ENCODE measurements at places on chromosomes 2 and 18. TPM values are rescaled to one million over a fixed set of nuclear protein-coding genes. Genes with fewer than 3 reads are reported as not detected.
A peak's percentile ranks its signal among the peaks of the same experiment; 100 is the strongest.

GRCh38 chr18:38221476-38222100 lies 656.0 kb upstream of the CELF4 start:
- H3K4me3 ChIP-seq: no peak overlapping the region
- H3K36me3 ChIP-seq: no peaks in the 10 kb centered on the region
- H3K4me1 ChIP-seq: no peaks in the 10 kb centered on the region
- no peaks in the 10 kb centered on the region for H3K27me3 ChIP-seq

DNA sequence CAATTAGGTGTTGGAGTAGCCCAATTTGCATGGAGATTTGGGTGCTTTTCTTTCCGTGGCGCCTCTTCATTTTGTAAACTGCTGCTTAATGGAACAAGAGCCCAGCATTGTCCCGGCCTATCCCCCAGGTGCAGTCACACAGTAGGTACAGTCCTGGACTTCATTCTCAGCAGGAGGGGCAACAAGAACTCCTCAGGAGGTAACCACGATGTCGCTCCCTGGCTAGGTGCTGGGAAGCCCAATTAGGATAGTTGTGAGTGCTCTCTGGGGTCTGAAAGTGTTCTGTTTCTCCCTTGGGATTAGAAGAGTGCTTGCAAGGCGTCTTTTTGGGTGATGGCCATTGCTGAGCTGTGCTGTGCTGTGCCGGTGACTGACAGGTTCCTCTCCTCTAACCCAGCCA lies 53.8 kb downstream of the CABLES1 start:
- peaks cover 4% of the 10 kb centered on the region for H3K36me3 ChIP-seq
- H3K4me1 ChIP-seq: peaks cover 10% of the 10 kb centered on the region
- no peak for DNase-seq
- no peaks in the 10 kb centered on the region for H3K27me3 ChIP-seq
- peak overlapping the region; percentile 53 for H3K27ac ChIP-seq

CREG2 gene
- total RNA-seq: 120 TPM

DNA sequence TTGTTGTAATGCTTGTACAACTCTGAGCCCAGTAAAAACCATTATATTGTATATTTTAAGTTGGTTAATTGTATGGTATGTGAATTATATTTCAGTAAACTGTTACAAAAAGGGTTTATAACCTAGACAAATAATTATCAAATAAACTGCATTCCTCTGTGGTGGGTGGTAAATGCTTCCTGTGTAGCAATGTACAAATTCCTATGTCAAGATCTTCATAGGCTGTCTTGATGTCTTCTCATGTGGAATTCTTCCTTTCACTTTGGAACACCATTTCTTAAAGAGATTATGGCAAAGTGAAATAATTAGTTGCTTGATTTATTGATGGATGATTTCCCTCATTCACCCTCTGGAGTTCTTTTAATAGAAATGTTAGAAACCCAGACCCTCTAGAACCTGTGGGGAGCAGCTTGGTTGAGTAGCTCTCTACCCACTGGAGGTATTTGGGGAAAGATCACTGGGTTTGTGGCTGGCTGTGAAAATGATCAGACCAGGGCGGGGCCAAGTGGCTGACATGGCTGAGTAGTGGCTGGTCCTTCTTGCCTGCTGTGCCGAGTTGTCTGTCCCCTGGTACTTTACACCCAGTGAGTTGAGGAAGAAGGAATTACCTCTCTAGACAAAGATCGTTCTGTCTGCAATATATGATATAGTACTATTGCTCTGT lies 22.4 kb upstream of the MGAT5 start:
- no peaks in the 10 kb centered on the region for H3K27me3 ChIP-seq
- DNase-seq: no peak
- H3K4me3 ChIP-seq: no peak overlapping the region
- H3K27ac ChIP-seq: no peak overlapping the region

STON1 gene
- total RNA-seq: 1.8 TPM

GRCh38 chr2:225398372-225398771 lies 1.1 kb upstream of the NYAP2 start:
- H3K27ac ChIP-seq: no peak overlapping the region
- no peak overlapping the region for H3K4me3 ChIP-seq
- no peaks in the 10 kb centered on the region for H3K27me3 ChIP-seq
- no peaks in the 10 kb centered on the region for H3K36me3 ChIP-seq
- no peak for DNase-seq

NTSR2 gene
- total RNA-seq: not detected

GRCh38 chr2:7400628-7401027 lies 483.4 kb downstream of the RNF144A start:
- H3K27ac ChIP-seq: no peak overlapping the region
- no peaks in the 10 kb centered on the region for H3K27me3 ChIP-seq
- no peaks in the 10 kb centered on the region for H3K4me1 ChIP-seq
- no peaks in the 10 kb centered on the region for H3K36me3 ChIP-seq
- no peak overlapping the region for H3K4me3 ChIP-seq
- DNase-seq: no peak

DNA sequence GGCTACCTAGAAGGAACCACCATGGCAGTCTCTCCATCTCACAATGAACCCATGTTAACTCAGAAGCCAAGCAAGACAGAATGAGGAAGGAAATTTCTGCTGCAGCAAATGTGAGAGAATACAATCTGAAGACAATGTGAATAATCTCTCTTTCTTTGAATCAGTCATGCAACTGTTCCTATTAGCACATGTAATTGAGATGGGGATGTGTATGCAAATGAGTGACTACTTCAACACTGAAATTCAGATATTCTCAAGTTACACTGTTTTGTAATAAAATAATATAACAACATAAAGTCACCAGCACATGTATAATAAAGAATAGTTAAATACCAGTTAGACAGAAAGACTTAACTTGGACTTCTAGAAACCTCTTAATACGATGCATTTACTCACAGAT lies 1200.6 kb upstream of the PIK3C3 start:
- H3K27me3 ChIP-seq: no peaks in the 10 kb centered on the region
- H3K36me3 ChIP-seq: no peaks in the 10 kb centered on the region

DNA sequence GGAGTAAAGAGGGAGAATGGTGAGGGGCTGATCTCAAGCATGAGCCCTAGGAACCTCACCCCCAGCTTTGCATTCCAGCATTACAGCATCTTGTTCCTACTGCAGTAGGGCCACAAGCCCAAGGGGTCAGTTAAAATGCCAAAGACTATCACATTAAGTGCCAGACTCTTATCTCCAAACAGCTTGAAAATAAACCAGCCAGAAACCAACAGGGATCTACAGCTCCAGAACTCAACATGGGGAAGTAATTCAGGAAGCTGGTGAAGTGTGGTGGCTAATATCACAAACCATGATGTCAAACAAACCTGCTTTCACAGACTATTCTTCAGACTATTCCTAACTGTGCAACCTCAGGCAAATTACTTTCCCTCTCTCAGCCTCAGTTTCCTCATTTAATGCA lies 278.3 kb downstream of the TNS1 start:
- no peak overlapping the region for H3K4me3 ChIP-seq
- H3K27ac ChIP-seq: no peak overlapping the region
- no peaks in the 10 kb centered on the region for H3K27me3 ChIP-seq
- DNase-seq: no peak

- no peaks in the 10 kb centered on the region for H3K4me1 ChIP-seq
- H3K4me3 ChIP-seq: no peak overlapping the region
- DNase-seq: no peak
- H3K27me3 ChIP-seq: no peaks in the 10 kb centered on the region
- H3K27ac ChIP-seq: no peak overlapping the region
These were observed 76.8 kb downstream of the ACKR3 start for GRCh38 chr2:236646441-236646840.

- no peaks in the 10 kb centered on the region for H3K27me3 ChIP-seq
- no peak for DNase-seq
- H3K4me3 ChIP-seq: no peak overlapping the region
- no peaks in the 10 kb centered on the region for H3K4me1 ChIP-seq
- H3K36me3 ChIP-seq: no peaks in the 10 kb centered on the region
These were observed 127.1 kb downstream of the CAPN13 start for GRCh38 chr2:30680121-30680520.

- no peaks in the 10 kb centered on the region for H3K4me1 ChIP-seq
- DNase-seq: no peak
- H3K27me3 ChIP-seq: no peaks in the 10 kb centered on the region
These were observed 91.6 kb downstream of the DHRS9 start for GRCh38 chr2:169160926-169161481.

GRCh38 chr2:118269408-118270051 lies 181.3 kb downstream of the INSIG2 start:
- no peak overlapping the region for H3K4me3 ChIP-seq
- H3K36me3 ChIP-seq: no peaks in the 10 kb centered on the region
- peak; percentile 19 for DNase-seq
- no peaks in the 10 kb centered on the region for H3K4me1 ChIP-seq

DNA sequence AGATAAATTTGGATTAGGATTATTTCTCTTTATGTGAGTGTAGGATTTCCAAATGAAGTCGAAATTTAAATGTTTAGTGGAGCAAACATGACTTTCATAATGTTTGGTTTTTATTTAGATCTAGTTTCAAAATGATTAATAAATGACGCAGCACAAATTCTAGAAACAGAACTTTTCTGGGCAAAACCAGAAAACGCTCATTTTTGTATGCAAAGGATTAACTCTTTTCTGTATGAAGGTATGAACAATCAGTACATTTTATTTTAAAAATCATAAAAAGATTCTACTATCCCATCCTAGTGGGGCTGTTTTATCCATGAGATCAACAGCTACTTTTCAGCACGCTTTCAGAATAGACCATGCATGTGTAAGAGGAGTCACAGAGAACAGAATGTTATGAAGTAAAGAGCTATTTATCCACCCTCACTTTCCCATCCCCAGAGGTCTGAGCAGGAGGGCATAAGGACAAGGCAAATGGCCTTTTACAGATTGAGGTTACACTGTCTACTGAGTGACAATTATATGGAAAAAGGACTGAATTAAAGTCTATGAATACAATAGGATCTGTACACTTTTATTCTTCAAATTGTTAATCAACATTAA lies 270.8 kb downstream of the ZEB2 start:
- H3K4me1 ChIP-seq: no peaks in the 10 kb centered on the region
- DNase-seq: no peak
- H3K36me3 ChIP-seq: no peaks in the 10 kb centered on the region
- no peaks in the 10 kb centered on the region for H3K27me3 ChIP-seq
- H3K27ac ChIP-seq: no peak overlapping the region

DNA sequence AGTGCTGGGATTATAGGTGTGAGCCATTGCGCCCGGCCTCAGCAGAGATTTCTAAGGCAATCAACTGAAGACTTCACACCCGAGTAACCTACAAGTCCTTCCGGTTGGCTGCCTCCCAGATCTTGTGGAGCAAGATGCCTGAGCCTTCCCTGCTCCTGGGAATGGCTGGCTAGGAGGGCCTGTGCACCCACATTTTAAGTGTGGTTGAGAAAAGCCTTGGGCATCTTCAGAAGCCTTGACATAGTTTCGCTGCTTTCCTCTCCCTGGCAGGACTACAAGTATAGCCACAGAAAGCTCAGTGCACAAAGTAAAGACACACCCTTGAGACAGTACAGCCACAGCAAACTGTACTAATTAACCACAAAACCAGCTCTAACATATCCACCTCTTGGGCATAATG lies 35.2 kb downstream of the E2F6 start:
- H3K4me1 ChIP-seq: no peaks in the 10 kb centered on the region
- no peaks in the 10 kb centered on the region for H3K27me3 ChIP-seq
- H3K27ac ChIP-seq: no peak overlapping the region
- H3K36me3 ChIP-seq: no peaks in the 10 kb centered on the region
- no peak overlapping the region for H3K4me3 ChIP-seq
- DNase-seq: no peak

DNA sequence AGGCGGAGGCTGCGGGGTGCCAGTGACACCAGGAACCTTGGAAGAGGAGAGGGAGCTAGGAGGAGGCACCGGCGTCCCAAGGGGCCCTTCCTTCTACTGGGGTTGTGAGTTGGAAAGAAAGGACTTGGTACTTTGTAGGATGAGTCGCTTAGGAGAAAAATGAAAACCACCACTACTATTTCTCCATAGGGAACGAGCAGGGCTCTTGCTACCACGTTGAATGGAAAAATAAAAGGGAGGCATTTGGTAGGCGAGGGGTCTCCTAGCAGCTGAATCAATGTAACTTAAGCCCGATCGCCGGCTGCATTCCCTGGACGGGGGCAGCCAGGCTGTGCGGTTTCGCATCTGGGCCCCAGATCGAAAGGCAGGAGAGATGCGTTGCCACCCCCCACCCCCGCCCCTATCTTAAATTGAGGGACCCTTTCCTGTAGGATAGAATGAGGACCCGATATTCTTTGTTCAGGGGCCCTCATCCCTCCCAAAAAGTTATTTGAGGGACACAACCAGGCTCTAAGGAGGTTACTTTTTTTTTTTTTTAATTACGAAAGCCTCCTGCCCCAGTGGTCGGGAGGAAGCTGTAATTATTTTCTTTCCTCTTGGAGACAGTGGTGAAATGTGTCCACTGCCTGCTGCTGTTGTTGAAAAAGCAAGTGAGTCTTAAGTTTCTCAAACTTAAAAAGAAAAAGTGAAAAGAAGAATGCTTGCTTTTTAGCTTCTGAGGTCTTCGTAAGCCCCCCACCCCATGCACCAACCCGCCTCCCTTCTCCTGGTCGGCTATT lies 1.3 kb downstream of the IGFBP2 start:
- H3K36me3 ChIP-seq: no peaks in the 10 kb centered on the region
- H3K4me1 ChIP-seq: peaks cover 28% of the 10 kb centered on the region
- peaks cover 3% of the 10 kb centered on the region for H3K27me3 ChIP-seq
- H3K27ac ChIP-seq: no peak overlapping the region
- no peak for DNase-seq
- peak overlapping the region; percentile 48 for H3K4me3 ChIP-seq

L3MBTL4 gene
- 0.23 TPM for total RNA-seq

- no peaks in the 10 kb centered on the region for H3K36me3 ChIP-seq
- H3K27ac ChIP-seq: no peak overlapping the region
- no peak for DNase-seq
- H3K4me3 ChIP-seq: no peak overlapping the region
These were observed 60.8 kb downstream of the KIAA1328 start for GRCh38 chr18:36889742-36890141.

DNA sequence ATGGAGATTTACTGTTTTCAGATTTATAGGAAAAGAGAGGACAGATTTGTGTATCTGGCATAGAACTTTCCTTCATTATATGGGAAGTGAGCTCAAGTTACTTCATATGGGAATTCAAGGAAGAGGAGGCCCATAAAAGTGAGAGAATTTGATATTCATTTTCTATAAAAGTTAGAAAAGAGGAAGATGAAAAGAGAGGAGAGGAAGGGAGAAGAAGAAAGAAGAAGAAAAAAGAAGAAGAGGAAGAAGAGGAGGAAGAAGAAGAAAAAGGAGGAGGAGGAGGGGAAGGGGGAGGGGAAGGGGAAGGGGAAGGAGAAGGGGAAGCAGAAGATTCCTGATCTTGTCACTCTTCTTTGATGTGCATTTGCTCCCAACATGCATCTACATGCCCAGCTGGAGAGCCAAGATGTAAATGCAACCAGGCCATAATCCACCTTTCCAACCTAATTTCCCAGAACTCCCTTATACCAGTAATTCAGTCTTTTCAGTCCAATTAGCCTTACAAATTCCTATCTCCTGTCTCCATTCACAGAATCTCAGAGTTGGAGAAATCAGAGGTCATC lies 15.7 kb upstream of the NMI start:
- no peak overlapping the region for H3K4me3 ChIP-seq
- no peaks in the 10 kb centered on the region for H3K4me1 ChIP-seq
- H3K36me3 ChIP-seq: no peaks in the 10 kb centered on the region

AMER3 gene
- 0.79 TPM for total RNA-seq

VSNL1 gene
- 0.60 TPM for total RNA-seq

- no peaks in the 10 kb centered on the region for H3K27me3 ChIP-seq
- peaks cover 11% of the 10 kb centered on the region for H3K4me1 ChIP-seq
- no peak overlapping the region for H3K27ac ChIP-seq
- H3K4me3 ChIP-seq: no peak overlapping the region
These were observed 39.2 kb upstream of the MRPL19 start for GRCh38 chr2:75607400-75607798.

Data from Caco-2 (cell line).